Hematopoietic multipotent progenitor cell treated with erythropoietin and hydrocortisone succinate and interleukin-3 and kit ligand, for 8 days (in vitro differentiated cells): ENCODE measurements at places on chromosomes 12 and 14.

DNA sequence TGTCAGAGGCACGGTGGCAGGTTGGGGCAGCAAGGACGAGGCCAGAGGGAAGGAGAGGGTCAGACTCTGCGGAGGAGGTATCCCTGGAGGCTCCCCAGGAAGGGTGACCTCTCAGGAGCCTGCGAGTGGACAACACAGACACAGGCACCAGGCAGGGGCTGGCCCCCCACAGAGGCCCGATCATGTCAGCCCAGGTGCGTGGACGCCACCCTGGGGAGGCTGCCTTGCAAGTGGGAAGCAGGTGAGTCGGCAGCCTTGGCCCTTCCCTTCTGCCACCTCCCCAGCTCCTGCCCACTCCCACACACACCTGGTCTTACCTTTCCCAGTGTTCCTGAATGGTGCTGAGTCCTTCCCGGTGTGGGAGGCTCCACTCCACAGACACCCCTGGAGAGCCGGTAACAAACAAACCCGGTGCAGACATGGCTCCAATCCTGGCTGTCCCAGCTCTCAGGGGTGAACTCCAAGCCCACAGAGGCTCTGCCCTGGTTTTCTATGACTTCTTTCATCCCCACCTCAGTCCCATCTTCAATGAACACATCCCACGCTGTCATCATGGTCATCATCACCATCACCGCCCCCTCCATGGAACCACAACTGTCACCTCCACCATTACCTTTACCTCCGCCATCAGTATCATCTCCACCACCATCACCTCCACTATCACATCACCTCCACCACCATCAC lies 5.2 kb downstream of the ZBTB42 start:
- DNase-seq = no peak

DNA sequence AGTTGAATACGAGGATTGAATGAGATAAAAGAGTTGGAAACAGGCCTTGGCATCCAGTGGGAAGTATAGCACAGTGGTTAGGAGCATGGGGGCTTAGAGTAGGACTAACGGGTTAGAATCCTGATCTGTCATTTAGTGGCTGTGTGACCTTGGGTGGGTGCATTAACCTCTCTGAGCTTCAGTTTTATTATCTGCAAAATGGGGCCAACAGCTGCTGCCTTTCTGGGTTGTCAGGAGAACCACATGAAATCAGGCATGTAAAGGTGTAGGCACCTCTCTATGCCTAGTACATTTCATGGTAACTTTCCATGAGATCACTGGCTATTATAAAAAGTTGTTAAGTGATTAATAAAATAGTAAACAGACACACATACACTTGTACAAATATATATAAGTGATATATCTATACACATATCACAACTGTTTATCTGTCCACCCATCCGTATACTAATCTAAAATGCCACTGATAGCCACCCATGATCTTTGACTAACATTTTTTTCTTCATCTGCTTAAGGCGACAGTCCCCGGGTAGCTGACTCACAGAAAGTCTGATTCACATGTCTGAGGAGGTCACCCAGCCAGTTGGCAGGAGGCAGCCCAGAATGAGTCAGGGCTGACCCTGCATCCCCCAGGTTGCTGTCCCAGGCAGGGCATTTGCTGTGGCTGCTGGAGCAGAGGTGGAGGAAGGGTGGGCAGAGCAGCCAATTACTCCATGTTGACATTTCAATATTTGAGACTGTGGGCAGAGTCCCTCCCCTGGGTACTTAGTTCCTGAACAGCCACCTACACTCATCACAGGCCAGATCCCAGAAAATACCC lies 125.6 kb upstream of the NOS1 start:
- DNase-seq = no peak

DNA sequence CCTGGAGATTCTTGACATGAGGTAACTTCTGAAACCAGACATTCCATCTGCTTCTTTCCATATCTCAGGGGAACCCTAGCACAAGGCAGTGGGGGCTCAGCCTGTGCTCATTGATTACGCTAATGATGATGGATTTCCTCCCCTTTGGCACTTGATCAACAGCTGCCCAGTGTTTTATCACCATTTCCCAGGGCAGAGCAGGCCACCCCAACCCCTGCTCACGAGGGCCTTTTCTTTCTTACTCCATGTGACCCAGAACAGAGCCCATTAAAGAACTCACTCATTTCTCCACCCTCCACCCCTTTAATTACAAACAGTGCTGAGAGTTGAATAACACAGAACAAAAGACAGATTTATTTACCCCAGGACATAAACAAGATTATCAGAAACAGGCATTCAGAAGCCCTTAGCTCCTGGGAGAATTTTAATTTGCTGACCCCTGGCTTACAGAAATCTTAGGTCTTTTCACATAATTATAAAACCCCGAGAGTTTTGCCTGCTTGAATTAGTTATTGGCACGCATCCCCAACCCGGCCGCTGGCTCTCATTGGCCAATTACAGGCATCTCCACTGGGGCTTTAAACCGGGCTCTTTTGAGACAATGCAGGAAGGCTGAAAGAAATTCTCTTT lies 32.0 kb upstream of the CCDC60 start:
- DNase-seq = no peak

DNA sequence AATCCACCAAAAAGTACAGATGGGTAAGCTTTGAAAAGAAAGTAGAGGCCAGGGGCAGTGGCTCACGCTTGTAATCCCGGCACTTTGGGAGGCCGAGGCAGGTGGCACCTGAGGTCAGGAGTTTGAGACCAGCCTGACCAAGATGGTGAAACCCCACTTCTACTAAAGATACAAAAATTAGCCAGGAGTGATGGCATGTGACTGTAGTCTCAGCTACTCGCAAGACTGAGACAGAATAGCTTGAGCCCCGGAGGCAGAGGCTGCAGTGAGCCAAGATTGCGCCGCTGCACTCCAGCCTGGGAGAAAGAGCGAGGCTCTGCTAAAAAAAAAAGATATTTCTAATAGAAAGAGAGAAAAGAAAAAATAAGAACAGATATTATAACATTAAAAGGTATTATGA lies 134.2 kb upstream of the SLCO1C1 start:
- DNase-seq = no peak

- no peak for DNase-seq
Measured at GRCh38 chr12:24447678-24448077, 498.2 kb upstream of the SOX5 start.

DNA sequence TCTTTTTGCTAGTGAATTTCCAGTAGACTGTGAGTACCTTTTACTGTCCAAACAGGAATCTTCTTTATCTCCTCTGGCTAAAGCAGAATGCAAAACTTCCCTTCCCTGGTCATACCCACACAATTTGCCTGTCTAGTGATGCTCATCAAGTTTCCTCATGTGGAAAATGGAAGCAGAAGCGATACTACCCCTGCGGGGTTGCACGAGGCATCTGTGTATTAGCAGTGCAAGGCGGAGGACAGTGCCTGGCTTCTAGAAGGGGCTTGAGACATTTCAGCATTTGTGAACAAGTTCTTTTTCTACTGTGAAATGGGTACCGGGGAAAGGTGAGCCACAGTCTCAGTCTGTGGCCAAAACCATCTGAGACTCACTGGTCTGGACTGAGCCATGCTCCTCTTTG lies 340.9 kb downstream of the AACS start:
- no peak for DNase-seq

DNA sequence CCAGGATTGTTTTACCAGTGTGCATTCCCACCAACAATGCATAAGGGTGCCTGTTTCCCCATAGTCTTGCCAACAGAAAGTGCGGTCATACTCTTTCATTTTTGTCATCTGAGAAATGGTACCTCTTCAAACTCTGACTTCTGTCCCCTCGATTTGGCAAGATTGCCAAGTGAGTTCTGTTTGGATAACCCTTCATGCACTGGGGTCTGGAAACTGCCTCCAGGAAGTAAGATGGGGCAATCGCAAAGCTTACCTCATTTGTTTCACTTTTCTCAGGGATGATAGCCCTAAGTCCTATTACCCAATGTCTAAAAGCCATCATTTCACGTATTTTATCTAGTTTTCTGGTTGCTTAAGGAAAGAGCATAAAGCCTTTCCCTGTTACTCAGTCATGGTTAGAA lies 28.6 kb upstream of the NR1H4 start:
- DNase-seq = no peak

DNA sequence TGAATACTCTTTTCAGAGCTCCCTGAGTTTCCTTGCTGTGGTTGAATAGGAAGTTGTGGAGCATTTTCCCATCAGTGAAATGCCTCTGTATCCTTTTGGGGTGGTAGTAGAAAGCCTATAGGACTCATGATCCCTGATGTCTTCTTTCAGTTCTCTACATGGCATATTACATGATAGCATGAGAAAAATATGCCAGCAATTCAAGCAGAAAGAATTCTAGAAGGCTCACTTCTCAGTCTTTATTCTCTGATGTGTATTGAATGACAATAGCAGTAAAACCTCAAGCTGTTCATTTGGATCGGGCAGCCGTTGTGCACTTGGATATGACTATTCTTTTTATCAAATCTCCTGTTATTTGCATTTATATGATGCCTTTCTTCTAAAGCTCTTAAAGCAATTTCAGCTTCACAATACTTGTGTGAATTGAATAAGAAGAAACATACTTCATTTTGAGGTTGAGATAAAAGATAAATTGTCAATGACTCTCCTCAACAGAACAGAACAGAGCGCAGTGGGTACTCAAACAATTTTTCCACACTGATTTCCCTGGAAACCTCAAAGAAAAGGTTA lies 251.5 kb upstream of the FBXO33 start:
- DNase-seq = no peak

DNA sequence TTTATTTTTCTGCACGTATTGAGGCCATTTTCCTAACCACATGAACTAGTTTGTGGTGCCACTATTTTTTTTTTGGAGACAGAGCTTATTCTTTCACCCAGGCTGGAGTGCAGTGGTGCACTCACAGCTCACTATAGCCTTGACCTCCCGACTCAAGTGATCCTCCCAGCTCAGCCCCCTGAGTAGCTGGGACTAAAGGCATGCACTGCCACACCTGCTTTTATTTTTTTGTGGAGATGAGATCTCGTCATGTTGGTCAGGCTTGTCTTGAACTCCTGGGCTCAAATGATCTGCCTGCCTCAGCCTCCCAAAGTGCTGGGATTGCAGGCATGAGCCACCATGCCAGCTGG lies 60.1 kb downstream of the DIP2B start:
- no peak for DNase-seq

GRCh38 chr12:9730011-9730410 lies 2.9 kb downstream of the CLECL1 start:
- no peak for DNase-seq

DNA sequence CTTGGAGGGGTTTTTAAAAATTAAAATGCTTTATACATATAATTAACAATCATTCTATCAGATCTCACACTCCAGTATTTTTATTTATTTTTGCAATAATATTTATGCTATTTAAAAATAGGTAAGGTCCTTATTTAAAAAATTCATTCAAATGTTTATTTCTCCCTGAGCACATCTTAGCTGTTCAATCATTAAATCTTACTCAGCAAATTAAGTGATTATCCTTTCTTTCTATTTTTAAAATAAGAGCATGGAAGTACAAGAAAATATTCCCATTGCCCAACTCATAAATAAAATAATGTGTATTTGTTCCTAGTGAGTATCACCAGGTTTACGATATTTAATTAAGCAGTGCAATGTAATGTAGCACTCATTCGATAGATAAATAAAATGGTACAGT lies 357.2 kb upstream of the RPL10L start:
- no peak for DNase-seq

- DNase-seq = no peak
Measured at GRCh38 chr12:53951577-53952334, 2.9 kb upstream of the HOXC12 start.

DNA sequence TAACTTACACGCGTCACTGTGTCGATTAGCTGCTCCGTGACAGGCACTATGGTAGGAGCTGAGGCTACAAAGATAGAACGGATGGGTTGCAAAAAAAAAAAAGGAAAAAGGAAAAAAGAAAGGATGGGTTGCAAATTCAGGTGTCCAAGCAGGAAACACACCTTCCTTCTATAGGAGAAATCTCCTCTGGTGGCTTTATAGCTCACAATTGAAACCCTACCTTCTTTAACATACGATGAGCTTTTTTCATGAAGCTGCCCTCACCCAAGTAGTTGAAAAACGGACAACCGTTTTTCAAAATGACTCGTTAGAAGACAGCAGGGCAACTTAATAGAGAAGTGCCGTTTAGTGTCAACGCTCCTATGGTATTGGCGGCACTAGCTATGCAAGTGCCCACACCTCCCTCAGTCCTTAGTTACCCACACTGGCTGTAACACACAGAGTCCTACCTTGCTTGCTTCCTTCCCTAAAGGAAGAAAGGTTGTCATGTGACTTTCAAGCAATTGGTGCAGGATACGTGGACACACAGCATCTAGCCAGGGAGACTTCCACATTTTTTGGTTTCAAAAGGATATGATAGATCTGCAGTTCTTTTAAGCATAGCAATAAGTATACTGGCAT lies 682 bp upstream of the TRIP11 start:
- DNase-seq = peak; percentile 85

- no peak for DNase-seq
Measured at GRCh38 chr12:71768900-71769299, 14.2 kb downstream of the RAB21 start.

- DNase-seq = no peak
Measured at GRCh38 chr12:46808955-46809697, 16.7 kb downstream of the SLC38A4 start.

DNA sequence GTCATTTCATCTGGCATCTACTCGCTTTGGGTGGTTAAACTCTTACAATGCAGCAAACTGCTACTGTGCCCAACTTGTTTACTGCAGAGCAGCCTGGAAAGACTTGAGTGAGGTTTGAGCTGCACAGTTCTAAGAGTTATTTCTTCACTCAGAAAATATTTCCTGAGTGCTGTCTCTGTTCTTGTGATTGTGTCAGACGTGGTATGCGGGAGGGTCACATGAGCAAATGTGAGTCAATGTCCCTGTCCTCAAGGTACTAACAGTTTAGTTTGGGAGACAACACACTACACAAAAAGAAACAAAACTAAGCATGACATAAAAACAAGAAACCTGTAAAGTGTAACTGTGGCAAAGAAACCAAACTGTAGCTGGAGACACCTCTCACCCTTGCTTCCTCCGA lies 32.4 kb downstream of the FLVCR2 start:
- no peak for DNase-seq

DNA sequence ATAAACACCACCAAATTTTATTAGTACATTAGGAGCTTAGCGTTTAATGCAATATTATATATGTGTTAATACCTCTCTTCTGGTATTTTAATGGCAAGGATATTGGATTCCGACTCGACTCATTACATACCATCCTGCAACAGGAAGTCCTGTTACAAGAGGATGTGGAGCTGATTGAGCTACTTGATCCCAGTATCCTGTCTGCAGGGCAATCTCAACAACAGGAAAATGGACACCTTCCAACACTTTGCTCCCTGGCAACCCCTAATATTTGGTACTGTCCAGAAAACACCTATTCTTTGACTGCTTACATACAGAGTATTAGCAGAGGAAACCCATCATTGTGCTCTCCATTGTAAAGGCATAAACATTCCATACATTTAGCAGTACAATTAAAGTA lies 45.2 kb downstream of the VEZT start:
- DNase-seq = no peak

DNA sequence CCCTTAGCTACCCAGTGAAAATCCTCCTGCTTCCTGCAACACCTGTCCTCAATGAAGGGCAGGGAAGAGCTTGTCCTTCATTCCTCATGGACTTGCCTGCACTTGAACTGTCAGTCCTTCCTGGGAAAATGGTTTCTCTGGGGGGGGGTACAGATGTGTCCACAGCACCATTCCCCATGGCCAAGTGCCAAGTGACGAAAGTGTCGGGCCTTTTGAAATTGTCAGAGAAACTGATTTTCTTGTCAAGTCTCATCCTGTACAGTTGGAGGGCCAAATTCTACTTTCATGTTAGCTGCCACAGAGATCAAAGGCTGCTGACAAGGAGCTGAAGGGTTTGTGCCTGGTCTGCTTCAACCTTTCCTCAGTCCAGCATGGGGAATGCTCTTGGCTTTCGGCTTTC lies 179.5 kb upstream of the PARP11 start:
- DNase-seq = no peak

GRCh38 chr14:56049536-56049935 lies 68.7 kb upstream of the PELI2 start:
- no peak for DNase-seq
